ENCODE measurements at places on chromosomes 6 and 20. TPM values are rescaled to one million over a fixed set of nuclear protein-coding genes. Genes with fewer than 3 reads are reported as not detected.

Gene C6orf163
- 2.1 TPM for total RNA-seq

- no peak for DNase-seq
Measured at GRCh38 chr20:25071734-25072133, 10.2 kb downstream of the VSX1 start.

- peak; percentile 70 for DNase-seq
Measured at GRCh38 chr20:5222919-5223634, 93.7 kb downstream of the PROKR2 start.

- no peak for DNase-seq
Measured at GRCh38 chr6:55636406-55637102, 57.6 kb upstream of the HMGCLL1 start.

Gene FNDC1
- not detected for total RNA-seq

Gene PTPRK
- 1.0 TPM for total RNA-seq

DNA sequence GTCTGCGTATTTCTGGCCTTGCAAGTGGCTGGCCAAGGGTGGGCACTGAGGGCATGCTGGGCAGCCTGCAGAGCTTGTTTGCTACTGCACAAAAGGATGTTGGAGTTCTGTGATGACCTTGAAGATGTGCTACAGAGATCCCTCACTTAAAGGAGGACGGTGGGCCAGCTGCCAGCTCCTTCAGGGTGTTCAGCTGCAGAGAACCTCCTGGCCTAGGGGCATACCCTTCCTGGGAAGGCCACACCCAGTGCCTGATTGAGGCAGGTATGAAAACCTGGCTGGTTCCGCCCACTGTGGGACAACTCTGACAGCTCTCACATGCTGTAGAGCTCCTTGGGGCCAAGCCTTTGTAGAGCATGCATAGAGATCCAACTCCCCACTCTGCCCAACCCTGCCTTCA, 3.0 kb upstream of the KCNK17 start:
- no peak for DNase-seq

Gene SPDEF
- total RNA-seq, result 0.35 TPM

Data from CD4-positive, CD25-positive, alpha-beta regulatory T cell (primary cell).